Lower leg skin (tissue), 4 donors: ENCODE measurements at places on chromosomes 16 and 17. TPM values are rescaled to one million over a fixed set of nuclear protein-coding genes. Genes with fewer than 3 reads are reported as not detected.

ST6GALNAC1 gene
- total RNA-seq: 2.4 TPM

NAGS gene
- 4.9 TPM for total RNA-seq

GRCh38 chr16:57786632-57787518 lies 15.4 kb downstream of the KIFC3 start:
- no peak for DNase-seq

ZNF629 gene
- total RNA-seq: 10.9 TPM

- DNase-seq: no peak
These were observed 33.7 kb upstream of the KDM8 start for GRCh38 chr16:27169511-27170071.

DNA sequence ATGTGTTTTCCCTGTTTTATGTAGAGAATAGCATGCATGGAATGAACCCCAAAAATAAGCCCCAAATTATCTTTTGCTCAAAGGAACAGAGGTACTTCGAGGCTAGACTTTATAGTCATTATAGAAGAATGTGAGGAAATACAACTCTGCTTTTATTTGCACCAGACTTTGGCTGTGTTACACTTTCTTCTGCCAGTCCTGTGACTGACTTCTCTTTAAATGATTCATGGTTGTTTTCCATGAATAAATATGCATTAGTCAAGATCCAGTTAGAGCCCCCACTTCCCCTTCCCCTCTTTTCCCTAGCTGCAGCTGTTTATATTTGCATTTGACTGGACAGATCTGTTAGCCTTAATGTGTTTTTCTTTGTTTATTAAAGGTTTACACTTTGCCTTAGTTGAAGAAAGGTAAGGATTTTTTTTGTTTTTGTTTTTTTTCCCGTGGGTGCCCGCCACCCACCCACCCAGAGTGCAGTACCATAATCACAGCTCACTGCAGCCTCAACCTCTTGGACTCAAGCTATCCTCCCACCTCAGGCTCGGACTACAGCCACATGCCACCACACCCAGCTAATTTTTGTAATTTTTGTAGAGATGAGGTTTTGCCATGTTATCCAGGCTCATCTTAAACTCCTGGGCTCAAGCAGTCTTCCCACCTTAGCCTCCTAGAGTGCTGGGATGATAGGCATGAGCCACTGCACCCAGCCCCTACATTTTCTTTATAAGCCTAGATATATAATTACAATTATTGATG lies 152.6 kb downstream of the CYB561 start:
- DNase-seq: no peak

C16orf96 gene
- 0.08 TPM for total RNA-seq

DNA sequence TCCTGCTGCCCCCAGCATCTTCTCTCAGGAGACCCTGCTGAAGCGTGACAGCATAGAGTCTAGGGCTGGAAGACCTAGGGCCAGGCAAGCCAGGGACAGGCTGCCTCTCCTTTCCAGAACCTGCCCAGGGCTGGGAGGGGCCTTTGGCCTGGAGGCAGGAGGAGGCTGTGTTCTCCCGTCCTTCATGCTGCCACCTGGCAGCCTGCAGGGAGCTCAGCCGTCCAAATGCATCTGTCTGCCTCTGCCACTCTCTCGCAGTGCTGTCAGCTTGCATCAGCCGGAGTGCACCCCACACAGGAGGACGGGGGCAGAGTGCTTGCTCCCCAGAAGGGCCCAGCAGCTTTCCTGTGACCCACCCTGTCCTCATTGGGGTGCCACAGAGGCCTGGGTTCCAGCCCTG lies 31.3 kb downstream of the ARHGAP23 start:
- DNase-seq: no peak

GRCh38 chr16:5916711-5917191 lies 819.2 kb upstream of the EEF2KMT start:
- no peak for DNase-seq

GRCh38 chr17:48816774-48817590 lies at the start of gene TTLL6:
TTLL6 (minus strand) TSS chr17:48817229; CDS start chr17:48817072, 157 bp downstream.
- DNase-seq: peak; percentile 75

TEKT5 gene
- 0.20 TPM for total RNA-seq

ACSM3 gene
- total RNA-seq: 4.8 TPM

- no peak for DNase-seq
These were observed 3.2 kb downstream of the NLGN2 start for GRCh38 chr17:7410634-7411426.

CCDC78 gene
- 0.52 TPM for total RNA-seq
